Left ventricle myocardium inferior (tissue), 1 donor: ENCODE measurements at places on chromosomes 16 and 17. TPM values are rescaled to one million over a fixed set of nuclear protein-coding genes. Genes with fewer than 3 reads are reported as not detected.
A peak's percentile ranks its signal among the peaks of the same experiment; 100 is the strongest.

Gene ZNF764
- total RNA-seq: 8.9 TPM

Gene HOXB1
- not detected for total RNA-seq

- no peaks in the 10 kb centered on the region for H3K36me3 ChIP-seq
- no peak for DNase-seq
- peak overlapping the region; percentile 80 for H3K27ac ChIP-seq
- no peak overlapping the region for H3K4me3 ChIP-seq
Observed at GRCh38 chr16:35713762-35714650, 2254.6 kb downstream of the TP53TG3F start.

GRCh38 chr17:74866198-74866835 lies 6.5 kb downstream of the FDXR start:
- peaks cover 7% of the 10 kb centered on the region for H3K27me3 ChIP-seq
- H3K36me3 ChIP-seq: no peaks in the 10 kb centered on the region
- DNase-seq: no peak
- no peak overlapping the region for H3K27ac ChIP-seq
- peaks cover 12% of the 10 kb centered on the region for H3K4me1 ChIP-seq
